ENCODE measurements at places on chromosomes 11 and 22. TPM values are rescaled to one million over a fixed set of nuclear protein-coding genes. Genes with fewer than 3 reads are reported as not detected.

GRCh38 chr11:116913000-116913399 is 75.6 kb upstream of the APOA1 start:
- H3K4me1 ChIP-seq, result no peaks in the 10 kb centered on the region
- no peaks in the 10 kb centered on the region for H3K36me3 ChIP-seq
- no peak overlapping the region for H3K27ac ChIP-seq
- H3K27me3 ChIP-seq, result no peaks in the 10 kb centered on the region

DNA sequence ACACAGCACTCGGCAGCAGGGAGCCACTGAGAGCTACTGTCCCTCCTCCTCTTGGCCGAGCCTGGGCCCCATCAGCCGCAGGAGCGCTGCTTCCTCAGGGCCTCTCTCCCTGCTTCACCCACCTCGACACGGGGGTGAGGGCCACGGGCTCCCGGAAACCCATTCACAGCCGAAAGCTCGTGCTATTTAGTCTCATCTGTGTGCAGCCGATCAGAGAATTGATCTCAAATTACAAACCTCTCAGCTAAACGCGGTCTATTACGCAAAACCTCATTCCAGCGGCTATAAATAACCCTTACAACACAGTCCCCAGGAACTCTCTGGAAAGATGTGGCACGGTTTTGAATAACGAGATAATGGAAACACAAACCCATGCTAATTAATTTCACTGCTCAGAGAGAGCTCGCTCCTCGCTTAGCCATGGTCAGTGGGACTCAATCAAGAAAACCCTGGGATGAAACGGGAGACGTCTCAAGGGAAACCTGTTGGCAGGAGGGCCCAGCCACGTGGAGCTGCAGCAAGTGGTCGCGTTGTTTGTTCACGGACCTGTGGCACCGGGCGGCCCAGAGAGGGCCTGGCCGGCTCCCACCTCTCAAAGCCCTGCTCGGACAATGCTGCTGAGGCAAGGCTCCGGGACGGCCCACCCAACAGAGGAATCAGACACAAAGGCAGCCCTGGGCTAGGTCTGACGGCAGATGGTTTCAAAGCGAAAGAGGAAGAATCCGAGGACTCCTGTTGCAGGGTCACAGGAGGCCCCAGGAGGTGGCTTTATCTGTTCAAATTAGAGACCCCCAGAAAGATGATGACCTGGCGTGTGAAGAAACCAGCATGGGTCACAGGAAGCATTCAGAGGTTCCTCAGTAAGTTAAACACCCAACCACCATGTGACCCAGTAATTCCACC is 210.5 kb downstream of the CTTN start:
- no peak overlapping the region for H3K27ac ChIP-seq
- DNase-seq, result peak; percentile 79
- no peaks in the 10 kb centered on the region for H3K36me3 ChIP-seq

DNA sequence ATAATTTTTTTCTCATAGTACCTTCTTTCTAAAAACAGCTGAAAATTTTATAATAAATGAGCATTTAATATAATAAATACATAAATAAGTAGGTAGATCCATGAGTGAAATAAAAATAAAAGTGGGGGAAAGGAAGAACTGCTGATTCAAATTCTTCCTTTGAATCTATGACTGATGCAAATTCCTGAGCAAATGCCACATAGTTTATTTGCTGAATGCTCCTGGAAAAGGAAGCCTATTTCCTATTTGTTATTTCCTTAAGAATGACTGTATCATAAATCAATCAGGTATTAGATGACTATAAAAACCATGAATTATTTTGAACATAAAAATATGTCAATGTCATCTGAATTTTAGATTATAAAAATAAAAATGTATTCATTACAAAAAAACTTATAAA is 16.6 kb downstream of the BTBD10 start:
- no peaks in the 10 kb centered on the region for H3K4me1 ChIP-seq
- H3K27ac ChIP-seq, result no peak overlapping the region
- no peaks in the 10 kb centered on the region for H3K27me3 ChIP-seq
- H3K36me3 ChIP-seq, result no peaks in the 10 kb centered on the region

DNA sequence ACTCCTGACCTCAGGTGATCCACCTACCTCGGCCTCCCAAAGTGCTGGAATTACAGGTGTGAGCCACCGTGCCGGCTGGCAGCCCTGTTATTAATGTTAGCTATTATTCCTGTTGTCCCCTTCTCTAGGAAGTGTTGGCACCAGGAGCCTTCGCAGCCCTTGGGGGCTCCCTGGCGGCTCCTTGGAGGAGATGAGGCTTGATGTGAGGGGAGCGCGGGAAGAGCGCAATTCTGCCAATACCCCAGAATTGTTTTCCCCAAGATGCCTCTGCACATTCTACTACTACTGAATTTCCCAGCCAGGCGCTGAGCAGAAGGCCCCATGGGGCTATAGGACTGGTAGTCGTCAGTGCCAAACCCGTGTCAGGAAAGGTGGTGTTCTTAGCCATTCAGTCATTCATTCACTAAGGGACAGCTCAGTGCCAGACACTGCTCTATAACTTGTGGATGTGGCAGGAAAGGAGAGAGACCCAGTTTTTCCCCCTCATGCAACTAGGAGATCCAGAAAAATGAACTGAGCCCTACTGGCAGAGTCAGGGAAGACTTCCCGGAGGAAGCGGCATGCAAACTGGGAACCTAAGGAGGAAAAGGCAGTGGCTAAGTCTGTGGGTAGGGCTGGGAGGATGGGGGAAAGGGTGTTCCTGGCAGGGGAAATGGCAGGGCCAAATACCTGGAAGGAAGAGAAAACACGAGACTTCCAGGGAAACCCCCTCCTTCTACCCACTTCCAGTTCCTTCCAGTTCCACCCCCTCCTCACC is 3.5 kb downstream of the FBLN1 start:
- no peak overlapping the region for H3K27ac ChIP-seq
- H3K36me3 ChIP-seq, result no peaks in the 10 kb centered on the region
- H3K4me1 ChIP-seq, result no peaks in the 10 kb centered on the region
- DNase-seq, result no peak

- no peaks in the 10 kb centered on the region for H3K27me3 ChIP-seq
- H3K27ac ChIP-seq, result no peak overlapping the region
- peaks cover 2% of the 10 kb centered on the region for H3K4me1 ChIP-seq
- DNase-seq, result peak; percentile 27
- no peaks in the 10 kb centered on the region for H3K36me3 ChIP-seq
Measured at GRCh38 chr11:116731821-116732220, 41.0 kb downstream of the BUD13 start.

DNA sequence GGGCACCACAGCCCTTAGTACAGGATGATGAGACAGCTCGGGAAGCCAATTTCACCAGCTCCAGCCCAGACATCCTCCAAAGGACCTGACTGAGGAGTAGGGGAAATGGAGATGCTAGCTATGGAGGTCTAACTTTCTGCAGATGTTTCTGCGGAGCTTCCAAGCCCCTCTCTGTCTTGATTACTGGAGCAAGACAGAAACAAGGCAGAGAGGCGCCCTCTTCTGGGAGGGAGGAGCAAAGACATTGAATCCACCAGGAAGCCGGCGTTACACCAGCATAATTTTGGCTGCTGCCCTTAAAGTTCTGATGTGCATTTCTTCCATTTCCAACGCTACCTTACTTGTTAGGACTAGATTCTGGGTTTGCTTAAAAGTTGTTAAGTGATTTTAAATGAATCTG is 107.3 kb upstream of the HSD17B12 start:
- no peaks in the 10 kb centered on the region for H3K36me3 ChIP-seq
- peaks cover 49% of the 10 kb centered on the region for H3K27me3 ChIP-seq
- H3K4me3 ChIP-seq, result no peak overlapping the region
- H3K4me1 ChIP-seq, result peaks cover 3% of the 10 kb centered on the region
- H3K27ac ChIP-seq, result no peak overlapping the region

SLC25A17 gene
- total RNA-seq, result 15.3 TPM
